ENCODE measurements at places on chromosomes 12 and 14.

DNA sequence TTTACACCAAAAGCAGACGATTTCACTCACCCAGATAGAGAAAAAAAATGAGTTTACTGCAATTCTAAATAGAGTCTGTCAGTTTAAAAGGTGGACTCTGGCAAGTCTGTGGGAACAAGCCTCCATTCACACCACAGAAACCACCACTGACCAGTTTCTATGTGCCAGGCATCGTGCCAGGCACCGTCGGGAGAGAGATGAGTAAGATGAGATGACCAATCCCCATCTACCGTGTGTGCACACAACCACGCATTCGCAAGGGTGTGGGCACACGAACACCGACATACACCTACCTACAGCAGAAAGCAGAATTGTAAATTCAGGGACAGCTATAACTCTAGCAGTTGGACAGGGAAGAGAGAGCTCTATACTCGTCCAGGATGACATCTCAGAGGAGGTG, 58.3 kb downstream of the PRIMA1 start:
- DNase-seq = no peak

DNA sequence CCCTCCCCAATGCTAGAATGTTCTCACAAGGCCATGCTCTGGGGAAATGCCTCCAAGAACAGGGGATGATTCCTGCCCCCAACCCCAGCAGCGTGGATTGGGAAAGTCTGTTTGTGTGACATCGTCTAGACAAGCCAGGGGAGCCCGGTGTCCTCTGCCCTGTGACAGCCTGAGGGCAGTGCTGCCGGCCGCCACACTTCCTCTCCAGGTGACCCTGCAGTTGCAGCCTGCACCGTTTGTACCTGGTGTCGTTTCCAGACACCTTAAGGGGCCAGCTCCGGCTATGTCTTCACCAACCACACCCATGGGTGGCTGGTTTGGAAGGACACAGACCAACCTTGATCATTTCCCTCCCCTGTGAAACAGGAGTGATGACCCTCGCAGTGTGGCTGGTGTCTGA, 372.6 kb downstream of the BCL11B start:
- DNase-seq = no peak

DNA sequence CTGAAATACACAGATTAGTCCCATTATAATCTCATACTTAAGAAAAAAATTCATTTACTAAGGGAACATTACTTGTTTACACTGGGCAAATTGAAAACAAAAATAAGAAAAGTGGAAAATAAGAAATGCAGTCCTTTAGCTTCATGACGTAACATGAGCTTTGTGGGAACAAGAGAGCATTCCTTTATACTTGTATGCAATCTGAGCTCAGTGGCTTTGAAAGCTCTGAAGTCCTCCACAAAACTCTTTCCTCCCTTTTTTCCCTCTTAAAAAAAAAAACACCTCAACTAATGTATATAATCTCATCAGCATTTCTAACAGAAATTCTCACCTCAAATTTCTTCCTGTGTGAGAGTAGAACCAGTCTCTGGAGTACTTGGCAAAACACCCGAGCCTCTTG, 76.9 kb upstream of the OTX2 start:
- no peak for DNase-seq

DNA sequence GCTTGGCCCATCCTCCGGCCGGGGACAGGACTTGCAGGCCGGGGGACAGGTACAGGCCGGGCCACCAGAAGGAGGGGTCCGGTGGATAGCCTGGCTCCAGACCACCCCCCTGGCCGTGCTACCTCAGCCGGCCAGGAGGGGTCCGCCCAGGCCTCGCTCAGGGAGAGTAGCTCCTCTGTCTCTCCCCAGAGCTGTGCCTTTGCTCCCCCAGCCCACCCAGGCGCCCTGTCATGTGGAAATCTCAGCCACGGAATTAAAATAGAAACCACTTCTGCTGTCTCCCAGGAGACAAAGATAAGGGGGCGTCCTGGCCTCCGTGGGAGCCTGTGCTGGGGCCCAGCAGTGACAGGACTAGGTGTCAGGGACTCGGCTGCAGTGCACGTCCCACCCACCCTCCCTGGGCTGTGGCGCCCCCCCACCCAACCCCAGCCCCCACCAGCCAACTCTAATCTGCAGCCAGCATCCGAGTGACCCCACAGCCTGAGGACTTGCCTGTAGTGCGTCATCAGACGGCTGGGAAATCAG, 3.3 kb upstream of the CRIP2 start:
- no peak for DNase-seq

GRCh38 chr12:22467190-22467589, 77.2 kb downstream of the C2CD5 start:
- DNase-seq = no peak

GRCh38 chr12:45112306-45112705, 61.4 kb upstream of the DBX2 start:
- no peak for DNase-seq

DNA sequence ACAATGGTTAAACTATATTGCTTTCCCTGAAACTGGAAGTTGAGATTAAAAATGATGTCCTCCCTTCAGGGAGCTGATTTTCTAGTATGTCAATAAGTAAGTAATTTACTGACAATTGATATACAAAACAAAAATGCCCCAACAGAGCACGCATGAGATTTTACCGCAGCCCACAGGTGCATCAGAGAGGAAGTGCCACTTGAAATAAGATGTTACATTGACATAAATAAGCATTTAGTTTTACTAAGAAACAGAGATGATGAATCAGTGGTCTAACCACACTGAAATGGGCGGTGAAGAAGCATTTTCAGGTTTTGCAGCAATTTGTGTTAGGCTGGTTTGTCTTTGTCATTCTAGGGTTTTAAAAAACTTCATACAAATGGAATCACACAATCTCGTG, 8.8 kb upstream of the CLECL1 start:
- DNase-seq = peak; percentile 90

GRCh38 chr14:64147126-64147790, 146.9 kb downstream of the ESR2 start:
- DNase-seq = no peak

GRCh38 chr12:131333621-131334440, 377.1 kb upstream of the SFSWAP start:
- no peak for DNase-seq

- no peak for DNase-seq
Measured at GRCh38 chr12:125129179-125129571, 63.9 kb downstream of the AACS start.

DNA sequence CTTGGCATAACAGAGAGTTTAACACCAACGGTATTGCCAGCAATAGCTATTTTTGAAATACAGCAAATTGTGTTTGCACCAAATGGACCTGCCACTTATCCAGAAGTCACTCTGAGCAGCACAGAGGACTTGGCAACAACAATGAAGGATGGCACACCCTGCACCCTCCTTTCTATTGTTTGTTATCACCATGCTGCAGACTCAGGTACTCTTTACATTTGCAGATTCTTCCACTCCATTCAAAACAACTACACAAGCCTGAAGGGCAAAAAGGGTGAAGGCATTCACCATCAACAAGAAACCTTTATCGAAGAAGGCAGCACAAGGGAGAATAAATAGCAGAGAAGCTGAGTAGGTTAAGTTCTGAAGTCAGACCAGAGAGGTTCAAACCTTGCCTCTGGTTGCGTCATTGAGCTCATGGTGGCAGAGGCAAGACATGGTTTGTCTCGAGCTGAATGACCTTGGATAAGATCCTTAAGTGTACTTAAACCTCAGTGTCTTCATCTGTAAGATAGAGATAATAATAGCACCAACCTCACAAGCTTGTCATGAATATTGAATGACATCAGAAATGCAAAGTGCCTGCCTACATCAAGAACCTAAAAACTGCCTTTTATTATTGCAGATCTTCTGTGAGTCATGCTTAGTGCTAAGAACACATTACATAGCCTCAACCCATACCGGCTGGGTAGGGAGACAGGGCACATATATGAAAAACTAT, 1.4 kb upstream of the ACSM4 start:
- no peak for DNase-seq

- peak; percentile 75 for DNase-seq
Measured at GRCh38 chr14:61460718-61461611, 139.6 kb downstream of the PRKCH start.

GRCh38 chr12:38289396-38289795, 27.2 kb upstream of the ALG10B start:
- DNase-seq = no peak

DNA sequence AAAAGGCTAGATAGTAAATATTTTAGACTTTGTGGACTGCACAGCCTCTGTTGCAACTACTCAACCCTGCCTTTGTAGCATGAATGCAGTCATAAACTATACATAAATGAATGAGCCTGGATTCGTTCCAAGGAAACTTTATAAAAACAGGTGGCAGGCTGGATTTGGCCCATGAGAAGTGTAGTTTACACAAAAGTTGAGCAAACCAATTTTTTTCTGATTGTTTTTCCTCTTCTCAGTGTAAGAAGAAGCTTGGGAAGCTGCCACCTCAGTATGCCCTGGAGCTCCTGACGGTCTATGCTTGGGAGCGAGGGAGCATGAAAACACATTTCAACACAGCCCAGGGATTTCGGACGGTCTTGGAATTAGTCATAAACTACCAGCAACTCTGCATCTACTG, 9.5 kb downstream of the OAS1 start:
- DNase-seq = no peak

GRCh38 chr14:105473677-105474482, 741 bp upstream of the CRIP2 start:
- DNase-seq = peak; percentile 58
